ENCODE measurements at places on chromosomes 1 and 21. TPM values are rescaled to one million over a fixed set of nuclear protein-coding genes. Genes with fewer than 3 reads are reported as not detected.

CAMK1G gene
- 3.8 TPM for total RNA-seq

GJB4 gene
- not detected for total RNA-seq

CFAP141 gene
- not detected for total RNA-seq

FMO2 gene
- not detected for total RNA-seq

DNA sequence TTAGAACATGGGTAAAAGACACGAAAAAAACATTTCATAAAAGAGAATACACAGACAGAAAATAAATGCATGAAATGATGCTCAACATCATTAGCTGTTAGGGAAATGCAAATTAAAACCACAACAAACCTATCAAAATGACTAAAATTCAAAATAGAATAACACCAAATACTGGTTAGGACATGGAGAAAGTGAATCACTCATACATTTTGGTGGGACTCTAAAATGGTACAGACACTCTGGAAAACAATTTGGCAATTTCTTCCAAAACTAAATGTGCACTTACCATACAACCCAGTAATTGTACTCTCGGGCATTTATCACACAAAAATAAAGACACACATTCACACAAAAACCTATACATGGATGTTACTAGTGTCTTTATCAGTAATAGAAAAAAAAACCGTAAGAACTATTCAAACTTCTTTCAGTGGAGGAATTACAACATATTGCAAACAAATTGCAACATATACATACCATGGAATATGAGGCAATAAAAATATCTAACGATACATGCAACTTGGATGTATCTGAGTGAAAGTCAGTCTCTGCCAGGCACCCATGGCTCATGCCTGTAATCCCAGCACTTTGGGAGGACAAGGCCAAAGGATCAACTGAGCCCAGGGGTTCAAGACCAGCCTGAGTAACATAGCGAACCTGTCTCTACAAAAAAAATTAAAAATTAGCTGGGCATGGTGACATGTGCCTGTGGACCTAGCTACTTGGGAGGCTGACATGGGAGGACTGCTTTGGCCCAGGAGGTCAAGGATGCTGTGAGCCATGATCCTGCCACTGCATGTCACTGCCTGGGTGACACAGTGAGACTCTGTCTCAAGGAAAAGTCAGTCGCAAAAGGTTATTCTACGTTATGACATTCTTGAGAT, 19.6 kb downstream of the HSF2BP start:
- H3K27ac ChIP-seq: no peak overlapping the region
- no peak overlapping the region for H3K4me3 ChIP-seq

All from mesothelial cell of epicardium (in vitro differentiated cells).